ENCODE measurements at places on chromosomes 12 and 14. TPM values are rescaled to one million over a fixed set of nuclear protein-coding genes. Genes with fewer than 3 reads are reported as not detected.

FGF23 gene
- not detected for total RNA-seq

RNU4-1 gene
- under 0.01 TPM for total RNA-seq

RNFT2 gene
- total RNA-seq: 18.0 TPM

LMNTD1 gene
- total RNA-seq: not detected

TAS2R8 gene
- total RNA-seq: not detected

EIF5 gene
- 230 TPM for total RNA-seq

PLA2G1B gene
- not detected for total RNA-seq

VDR gene
- 57.3 TPM for total RNA-seq

LHX5 gene
- total RNA-seq: not detected

GPX2 gene
- not detected for total RNA-seq

TTC9 gene
- total RNA-seq: under 0.01 TPM

TAS2R30 gene
- total RNA-seq: 9.2 TPM

LBHD2 gene
- not detected for total RNA-seq

ESPL1 gene
- 19.0 TPM for total RNA-seq

IL22 gene
- total RNA-seq: not detected

DLGAP5 gene
- total RNA-seq: 41.8 TPM

FITM1 gene
- total RNA-seq: not detected

WNT5B gene
- total RNA-seq: 120 TPM

GLS2 gene
- not detected for total RNA-seq

KLRC2 gene
- not detected for total RNA-seq

CMKLR1 gene
- 7.4 TPM for total RNA-seq

RAPGEF3 gene
- 2.0 TPM for total RNA-seq

OR10P1 gene
- not detected for total RNA-seq

ERP27 gene
- not detected for total RNA-seq

PLCZ1 gene
- not detected for total RNA-seq

STAC3 gene
- 0.43 TPM for total RNA-seq

L3HYPDH gene
- 37.0 TPM for total RNA-seq

PRICKLE1 gene
- 2.3 TPM for total RNA-seq

SMCO2 gene
- total RNA-seq: 0.22 TPM

NCKAP5L gene
- 40.3 TPM for total RNA-seq

IL26 gene
- not detected for total RNA-seq
